Activated CD4-positive, CD25-positive, alpha-beta regulatory T cell treated with anti-CD3 and anti-CD28 coated beads, Interleukin-2, amount 50 U/mL, for 16 hours (primary cell): ENCODE measurements at places on chromosomes 3 and 15.

- DNase-seq: no peak
These were observed 28.5 kb downstream of the RORA start for GRCh38 chr15:61200626-61201025.

GRCh38 chr15:76954744-76955143 lies 23.2 kb downstream of the RCN2 start:
- no peak for DNase-seq

DNA sequence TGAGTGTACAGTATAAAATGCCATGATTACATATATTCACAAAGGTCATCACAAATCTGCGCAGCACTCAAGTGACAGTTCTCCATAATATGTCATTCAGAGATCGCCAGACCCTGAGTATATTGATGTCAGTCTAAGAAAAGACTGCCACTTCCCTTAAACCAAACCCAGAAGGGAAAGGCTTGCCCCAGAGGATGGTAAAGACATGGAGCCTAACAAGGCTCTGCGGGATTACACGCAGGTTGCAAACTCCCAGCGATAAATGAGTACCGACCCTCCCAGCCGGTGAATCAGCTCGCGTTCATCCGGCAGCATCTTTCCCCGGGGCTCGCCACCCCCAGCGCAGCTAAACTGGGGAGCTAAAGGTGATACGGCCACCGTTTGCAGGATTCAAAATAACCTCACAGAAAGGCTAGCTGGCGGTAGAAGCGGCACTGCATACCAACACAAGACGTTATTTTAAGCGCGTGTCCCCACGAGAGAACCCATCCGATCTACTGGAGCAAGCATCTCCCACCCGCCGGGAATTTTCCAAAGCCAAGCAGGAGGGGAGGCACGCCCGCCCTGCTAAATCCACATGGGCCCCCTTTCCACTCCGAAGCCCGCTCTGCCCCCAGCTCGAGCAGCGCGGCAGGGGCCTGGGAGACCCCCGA lies 643 bp downstream of the MYO5A start:
- DNase-seq: peak; percentile 19

DNA sequence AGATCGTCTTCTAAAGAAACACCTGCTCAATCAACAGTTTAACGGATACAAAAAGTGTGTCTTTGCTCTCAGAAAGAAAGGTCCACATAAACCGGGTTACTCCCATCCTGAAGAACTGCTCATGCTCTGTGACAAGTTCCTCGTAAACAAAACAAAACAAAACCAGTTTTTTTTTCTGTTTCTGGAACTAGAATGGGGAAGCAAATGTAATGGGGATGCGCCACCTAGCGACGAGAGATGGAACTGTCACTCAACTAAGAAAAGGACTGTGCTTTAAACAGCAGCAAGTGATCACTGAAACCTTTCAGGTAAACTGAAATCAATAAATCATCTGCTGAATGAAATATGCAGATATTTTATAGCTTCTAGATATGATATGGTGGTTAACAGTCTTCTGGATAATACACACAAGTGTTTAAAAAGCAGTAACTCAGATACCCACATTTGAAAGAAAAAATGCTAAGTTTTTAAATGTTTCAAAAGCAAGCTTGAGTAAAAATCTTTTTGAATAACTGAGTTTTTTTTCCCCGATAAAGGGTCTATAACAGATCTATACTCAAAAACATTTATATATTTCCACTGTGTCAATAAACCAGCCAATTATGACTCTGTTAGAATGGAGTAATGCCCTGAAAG lies 10.9 kb downstream of the TM2D3 start:
- DNase-seq: peak; percentile 57

DNA sequence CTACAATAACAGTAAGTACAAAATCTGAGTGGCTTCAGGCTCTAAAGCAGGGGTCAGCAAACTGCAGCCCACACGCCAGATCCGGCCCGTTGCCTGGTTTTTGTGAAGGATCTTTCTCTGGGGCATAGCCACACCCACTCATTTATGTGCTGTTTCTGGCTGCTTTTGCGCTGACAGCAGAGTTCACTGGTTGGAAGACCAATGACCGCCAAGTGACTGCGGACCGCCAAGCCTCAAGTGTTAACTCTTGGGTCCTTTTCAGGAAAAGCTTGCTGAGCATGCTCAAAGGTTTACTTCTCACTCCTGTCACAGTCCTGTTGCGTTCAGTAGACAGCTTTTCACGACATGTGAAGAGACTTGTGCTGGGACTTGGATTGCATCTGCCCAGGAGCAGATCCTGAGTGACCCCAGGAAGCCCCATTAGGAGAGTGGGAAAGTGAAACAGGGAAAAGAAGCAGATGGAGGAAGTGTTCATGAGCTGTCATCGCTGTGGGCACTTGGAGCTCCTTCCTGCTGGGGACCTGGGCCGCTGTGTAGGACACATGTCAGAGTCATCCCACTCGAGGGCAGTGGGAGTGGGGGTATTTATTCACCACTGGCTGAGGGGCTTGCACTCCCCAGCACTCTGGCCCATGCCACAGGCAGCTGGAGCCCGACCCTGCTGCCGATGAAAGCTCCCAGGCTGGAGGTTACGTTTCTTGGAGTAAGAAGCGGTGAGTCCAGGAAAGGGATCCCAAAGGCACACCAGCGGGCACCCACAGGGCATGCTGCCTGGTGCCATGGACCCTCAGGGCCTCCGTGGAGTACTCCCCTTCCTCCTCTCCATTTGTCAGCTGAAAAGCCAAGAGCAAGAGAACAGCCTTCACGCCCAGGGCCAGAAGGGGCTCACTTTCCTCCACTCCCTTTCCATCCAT lies 249.1 kb downstream of the PLCL2 start:
- no peak for DNase-seq

GRCh38 chr3:160673188-160673587 lies 3.8 kb upstream of the ARL14 start:
- DNase-seq: no peak

DNA sequence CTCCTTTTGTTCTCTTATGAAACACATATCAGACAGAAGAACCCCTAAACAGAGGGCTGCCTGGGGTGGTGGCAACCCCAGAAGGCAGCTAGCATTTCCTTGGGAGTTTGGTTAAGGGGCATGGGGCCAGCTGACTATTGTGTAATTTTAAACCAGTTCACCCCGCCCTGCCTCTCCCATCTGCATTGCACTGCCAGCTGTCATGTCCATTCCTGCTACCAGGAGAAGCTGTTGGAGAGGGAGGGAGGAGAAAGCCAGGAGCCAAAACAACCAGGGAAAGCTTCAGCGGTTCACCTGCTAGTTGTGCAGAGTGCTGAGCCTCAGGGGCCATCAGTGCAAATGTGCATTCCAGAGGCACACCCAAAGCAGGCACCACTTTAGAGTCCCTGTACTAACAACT lies 47.6 kb upstream of the ATP1B3 start:
- no peak for DNase-seq

GRCh38 chr15:81942655-81943195 lies 103.1 kb downstream of the MEX3B start:
- no peak for DNase-seq

DNA sequence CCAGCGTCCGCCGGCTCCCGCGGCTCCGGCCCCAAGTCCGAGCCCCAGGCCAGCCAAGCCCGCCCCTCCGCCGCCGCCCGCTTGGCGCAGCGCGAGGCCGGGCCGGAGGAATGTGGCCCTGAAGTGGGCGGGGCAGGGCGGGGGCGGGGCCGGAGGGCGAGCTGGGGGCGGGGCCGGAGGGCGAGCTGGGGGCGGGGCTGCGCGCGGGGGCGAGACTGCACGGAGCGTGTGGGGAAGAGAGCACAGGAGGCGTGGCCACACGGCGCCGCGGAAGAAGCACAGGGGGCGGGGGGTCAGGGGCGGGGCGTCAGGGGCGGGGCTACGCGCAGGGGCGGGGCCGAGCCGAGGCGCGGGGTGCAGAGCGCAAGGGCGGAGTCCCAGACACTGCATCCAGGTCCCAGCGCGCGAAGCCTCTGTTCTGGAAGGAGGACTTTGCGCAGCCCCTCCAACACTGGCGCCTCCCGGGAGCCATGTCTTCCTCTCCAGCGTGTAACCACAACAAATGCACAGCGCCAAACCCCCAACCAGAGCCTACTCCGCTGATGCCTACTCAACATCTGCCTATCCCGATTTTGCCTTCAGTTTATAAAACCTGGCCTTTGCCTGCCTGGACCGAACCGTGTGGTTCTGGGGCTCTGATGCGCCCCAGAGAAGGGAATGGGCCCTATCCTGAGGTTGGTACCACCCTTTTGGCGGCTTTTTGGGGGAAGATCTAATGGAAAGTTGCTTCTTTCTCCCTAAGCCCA lies 105.5 kb downstream of the IQSEC1 start:
- peak; percentile 71 for DNase-seq

GRCh38 chr3:161371441-161372320 lies at the start of gene SPTSSB:
Gene SPTSSB (minus strand): TSS chr3:161371517. CDS start chr3:161346323, 25,194 bp downstream.
- no peak for DNase-seq

GRCh38 chr3:126197854-126198584 lies 17.6 kb upstream of the ALDH1L1 start:
- DNase-seq: peak; percentile 7

GRCh38 chr15:65405791-65406423 lies 16.8 kb downstream of the IGDCC4 start:
- no peak for DNase-seq

GRCh38 chr3:128847666-128848370 lies 31.6 kb upstream of the ACAD9 start:
- DNase-seq: no peak

GRCh38 chr3:94996743-94997142 lies 933.9 kb downstream of the NSUN3 start:
- DNase-seq: no peak

GRCh38 chr15:43189296-43189695 lies 4.1 kb downstream of the CCNDBP1 start:
- DNase-seq: no peak

DNA sequence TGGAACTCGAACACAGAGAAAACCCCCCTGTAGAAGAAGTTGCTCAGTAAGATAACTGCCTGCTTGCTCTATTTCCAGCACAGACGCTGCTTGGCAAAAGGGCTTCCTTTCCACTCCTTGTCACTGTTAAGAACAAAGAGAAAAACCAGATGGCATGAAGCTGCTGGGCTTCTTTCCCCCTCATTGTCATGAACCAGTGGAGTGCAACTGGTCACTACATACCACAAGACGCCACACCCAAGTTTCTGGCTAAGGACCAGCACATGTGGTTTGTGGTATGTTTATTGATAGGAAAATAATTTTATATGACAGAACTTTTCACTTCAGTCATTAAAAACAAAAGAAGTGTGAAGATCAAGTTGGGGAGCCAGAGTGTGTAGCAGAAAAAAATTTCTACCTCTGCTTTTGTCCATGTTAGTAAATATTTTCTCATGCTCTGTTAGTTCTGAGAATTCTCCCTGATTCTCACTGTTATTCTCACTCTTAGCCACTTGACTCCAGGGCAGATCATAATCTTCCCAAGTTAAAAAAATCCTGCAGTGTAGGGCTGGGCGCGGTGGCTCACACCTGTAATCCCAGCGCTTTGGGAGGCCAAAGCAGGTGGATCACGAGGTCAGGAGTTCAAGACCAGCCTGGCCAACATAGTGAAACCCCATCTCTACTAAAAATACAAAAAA lies 37.9 kb downstream of the CLK3 start:
- no peak for DNase-seq

DNA sequence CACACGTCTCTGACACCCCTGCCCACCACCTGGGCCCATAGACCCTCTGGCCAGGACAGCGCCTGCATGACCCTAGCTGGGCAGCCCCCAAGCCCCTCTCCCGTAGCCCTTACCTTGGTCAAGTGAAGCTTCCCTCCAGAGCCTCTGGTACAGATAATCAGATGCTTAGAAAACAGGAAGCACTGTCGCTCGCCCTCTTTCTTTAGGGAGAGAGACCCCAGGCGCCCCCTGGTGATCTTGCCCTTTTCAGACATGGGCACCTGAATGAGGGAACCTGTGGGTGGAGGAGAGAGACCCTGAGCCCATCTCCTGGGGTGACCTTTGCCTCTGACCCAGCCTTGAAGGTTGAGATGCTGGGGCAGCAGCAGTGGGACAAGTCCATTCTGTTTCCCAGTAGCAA lies 65.4 kb downstream of the RASGRF1 start:
- DNase-seq: no peak

DNA sequence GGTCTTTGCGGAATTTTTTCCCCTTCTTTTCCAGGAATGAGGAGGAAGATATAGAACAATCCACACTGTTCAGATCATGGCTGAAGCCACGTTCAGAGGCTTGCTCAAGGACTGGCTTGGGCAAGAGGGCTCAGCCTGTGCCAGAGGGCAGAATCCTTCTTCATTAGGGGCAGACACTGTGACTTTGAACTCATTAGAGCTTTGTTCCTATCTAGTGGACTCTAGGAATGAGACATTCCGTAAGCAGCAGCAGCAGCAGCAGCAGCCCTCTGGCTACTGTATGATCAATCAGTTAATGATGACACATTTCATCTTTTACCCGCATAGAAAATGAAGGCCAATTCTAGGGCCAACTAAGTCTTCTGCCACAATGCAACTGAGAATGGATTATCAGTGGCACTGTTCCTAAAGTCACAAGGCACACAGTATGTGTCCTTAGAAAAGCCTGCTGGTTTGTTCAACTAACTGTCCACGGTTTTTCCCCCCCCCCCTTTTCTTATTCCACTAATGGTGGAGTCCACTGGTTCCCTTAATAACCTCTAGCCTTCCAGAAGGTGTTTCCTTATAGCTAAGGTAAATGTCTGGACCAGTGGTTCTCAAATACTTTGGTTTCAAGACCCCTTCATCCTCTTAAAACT lies 1.7 kb upstream of the RAB8B start:
- no peak for DNase-seq

GRCh38 chr3:195580744-195581443 lies 2.8 kb downstream of the APOD start:
- DNase-seq: no peak

DNA sequence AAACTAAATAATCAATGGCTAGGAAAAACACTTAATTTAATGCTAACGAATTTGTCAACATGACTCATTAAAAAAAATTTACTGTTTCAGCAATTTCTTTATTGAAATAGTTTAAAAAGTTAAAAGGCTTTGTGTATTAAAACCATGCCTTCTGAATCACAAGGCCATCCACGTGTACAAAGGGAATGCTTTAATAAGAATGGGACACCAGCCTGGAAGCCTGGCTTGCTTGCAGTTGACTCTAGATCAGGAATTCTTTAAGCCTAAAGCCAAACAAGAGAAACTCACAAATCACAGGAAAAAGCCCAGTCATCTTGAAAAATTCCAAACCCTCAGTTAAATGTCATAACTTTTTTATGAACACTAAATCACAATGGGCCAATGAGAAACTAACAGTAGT lies 137.6 kb downstream of the PEAK1 start:
- no peak for DNase-seq

DNA sequence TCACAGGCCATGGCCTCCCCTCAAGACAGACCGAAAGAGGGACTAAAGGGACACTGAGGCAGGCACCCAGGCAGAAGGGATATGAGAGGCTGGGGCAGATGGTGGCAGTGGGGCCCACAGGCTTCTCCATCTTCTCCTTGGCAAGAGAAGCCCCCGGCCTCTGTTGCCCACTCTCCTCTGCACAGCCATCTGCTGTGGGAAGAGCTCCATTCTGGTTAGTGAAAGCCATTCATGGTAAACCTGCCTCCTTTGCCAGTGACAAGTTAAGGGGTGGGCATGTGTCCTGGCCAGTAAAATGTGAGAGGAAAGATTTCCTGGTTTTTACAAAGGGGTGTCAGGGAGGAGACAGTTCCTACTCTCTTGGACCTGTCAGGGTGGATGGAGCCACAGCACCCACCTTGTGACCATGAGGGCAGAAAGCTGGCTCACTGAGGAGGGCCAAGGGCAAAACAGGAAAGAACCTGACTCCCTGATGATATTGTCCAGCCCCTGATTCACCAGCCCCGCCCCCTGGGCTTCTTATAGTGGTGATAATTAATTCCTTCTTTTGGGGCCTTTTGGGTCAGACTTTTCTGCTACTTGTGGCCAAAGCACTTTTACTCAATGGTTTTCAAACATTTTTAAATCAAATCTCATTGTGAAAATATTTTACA lies 130.4 kb upstream of the SMAD3 start:
- DNase-seq: no peak

- DNase-seq: no peak
These were observed 83.1 kb upstream of the SETMAR start for GRCh38 chr3:4220065-4220464.
